T1000 (cell line): ENCODE measurements at places on chromosomes 16 and 17.

DNA sequence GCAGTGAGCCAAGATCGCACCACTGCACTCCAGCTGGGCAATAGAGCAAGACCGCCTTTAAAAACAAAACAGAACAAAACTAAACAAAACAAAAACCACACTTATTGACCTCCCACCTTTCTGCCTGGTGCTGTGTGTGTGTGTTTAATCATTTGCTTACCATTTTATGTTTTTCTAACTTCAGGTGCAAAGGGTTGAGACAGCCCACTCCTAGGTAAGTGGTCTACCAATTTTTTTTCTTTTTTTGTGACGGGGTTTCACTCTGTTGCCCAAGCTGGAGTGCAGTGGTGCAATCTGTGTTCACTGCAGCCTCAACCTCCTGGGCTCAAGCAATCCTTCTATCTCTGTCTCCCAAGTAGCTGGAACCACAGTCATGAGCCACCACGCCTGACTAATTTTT lies 65.8 kb downstream of the SALL1 start:
- DNase-seq, result no peak

DNA sequence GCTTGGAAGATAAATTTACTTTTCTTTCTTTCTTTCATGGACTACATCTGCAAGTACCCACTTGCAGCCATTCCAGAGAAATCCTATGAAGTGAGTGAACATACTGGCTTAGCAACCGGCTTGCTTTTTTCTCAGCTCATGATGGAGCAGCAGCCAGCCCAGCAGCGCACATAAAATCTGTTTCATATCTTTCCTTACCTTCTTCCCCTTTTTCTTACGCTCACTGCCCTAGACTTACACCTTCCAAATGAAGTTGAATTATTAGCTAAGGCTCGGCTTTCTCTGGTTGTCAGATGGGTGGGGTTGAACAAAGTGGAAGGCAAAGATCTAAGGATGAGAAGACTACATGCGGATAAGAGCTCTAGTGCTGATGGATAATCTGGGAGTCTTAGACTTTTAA lies 13.9 kb upstream of the ABCA8 start:
- DNase-seq, result no peak

DNA sequence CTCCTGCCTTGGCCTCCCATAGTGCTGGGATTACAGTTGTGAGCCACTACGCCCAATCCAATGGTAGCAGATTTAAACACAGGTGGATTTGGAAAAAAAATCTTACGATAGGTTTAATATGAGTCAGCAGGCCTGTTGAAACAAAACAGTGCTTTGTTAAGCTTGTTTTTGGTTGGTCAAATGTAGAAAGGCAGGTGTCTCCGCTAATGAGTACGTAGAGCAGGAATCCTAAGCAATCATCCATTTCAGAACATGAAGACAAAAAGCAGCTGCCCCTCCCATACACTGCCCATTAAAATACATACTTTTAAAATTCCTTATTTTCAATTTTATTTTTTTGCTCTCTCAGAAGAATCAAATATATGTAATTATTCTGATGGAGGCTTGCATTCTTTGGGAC lies 1.9 kb upstream of the WWOX start:
- DNase-seq, result no peak

DNA sequence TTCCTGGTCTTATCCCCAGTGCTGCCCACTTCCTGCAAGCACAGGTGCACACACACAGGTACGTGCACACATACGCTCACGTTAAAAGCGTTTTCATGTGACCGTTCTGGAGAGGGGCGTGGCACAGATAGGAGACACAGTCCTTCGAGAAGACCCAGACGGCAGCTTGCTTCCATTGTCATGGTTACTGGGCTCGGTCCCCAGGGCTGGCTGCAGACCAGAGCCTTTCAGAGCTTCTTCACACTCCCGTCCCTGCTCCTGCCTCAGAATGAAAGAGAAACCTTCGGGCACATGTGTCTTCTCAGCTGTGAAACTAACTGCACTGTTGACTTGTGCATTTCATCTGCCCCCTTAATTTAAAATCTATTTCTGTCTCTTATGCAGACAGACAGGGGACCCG lies 154.2 kb downstream of the PITPNC1 start:
- DNase-seq, result no peak

DNA sequence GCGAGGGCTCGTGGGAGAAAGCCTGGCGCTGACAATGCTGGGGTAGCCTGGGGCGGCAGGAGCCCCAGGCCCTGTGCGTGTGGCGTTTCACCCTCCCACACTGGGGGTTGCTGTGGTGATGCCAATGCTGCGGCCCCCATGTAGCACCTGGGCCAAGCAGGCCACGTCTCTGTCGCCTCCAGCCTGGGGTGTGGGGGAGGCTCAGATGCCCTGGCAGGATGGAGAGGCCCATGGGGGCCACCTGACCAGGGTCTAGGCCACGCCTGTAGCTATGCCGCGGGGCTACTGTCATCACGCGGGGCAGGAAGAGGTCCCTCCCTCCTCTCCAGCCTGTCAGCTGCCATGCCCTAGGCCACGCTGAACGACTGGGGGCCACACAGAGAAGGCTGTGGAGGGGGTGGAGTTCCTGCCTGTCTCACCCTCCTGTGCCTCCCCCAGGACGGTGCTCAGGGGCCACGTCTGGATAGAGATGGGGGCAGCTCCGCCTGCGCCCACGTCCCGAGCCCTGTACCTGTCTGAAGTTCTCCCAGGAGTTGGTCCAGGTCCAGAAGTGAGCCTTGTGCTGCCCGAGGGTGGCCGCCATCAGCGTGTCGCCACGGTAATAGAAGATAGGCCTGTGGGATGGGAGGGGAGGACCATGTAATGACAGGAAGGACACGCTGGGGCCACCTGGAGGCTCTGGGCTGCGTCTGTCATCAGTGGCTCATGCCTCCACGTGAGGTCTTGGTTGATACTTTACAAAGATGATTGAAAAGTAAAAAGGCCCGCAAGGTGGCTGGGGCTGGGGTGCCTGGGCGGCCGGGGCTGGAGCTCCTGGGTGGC lies 12.7 kb upstream of the APRT start:
- DNase-seq, result no peak

GRCh38 chr16:2744711-2745110 lies 7.7 kb upstream of the SRRM2 start:
- no peak for DNase-seq

DNA sequence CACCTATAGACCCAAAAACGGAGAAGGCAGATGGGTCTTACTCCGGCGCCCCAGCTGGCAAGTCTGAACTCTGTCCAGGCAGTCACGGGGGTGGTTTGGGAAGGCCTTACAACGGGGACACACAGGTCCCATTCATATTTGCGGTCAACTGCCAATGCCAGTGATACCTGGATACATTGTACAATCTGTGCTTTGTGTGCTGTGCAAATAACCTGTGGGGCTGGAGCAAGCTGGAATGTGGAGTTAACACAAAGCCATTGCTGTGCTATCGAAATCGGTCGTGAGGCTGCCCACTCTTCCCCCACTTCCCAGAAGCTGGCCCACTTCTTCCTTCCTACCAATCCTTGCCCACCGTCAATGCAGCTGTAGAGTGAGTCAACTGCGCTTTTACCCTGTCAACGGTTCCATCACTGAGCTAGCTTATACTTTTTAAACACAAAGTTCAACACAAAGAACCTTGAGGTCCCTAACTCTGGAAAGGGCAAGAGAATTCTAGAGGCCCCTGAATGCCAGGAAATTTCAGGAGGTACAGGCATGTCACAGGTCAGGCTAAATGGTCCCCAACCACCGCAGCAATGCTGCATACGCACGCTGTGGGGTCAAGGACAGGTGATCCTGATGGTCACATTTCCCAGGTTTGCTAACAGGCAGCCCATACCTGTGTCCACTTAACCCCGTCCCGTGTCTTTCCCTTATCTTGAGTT lies 122.8 kb downstream of the ZFHX3 start:
- DNase-seq, result no peak

DNA sequence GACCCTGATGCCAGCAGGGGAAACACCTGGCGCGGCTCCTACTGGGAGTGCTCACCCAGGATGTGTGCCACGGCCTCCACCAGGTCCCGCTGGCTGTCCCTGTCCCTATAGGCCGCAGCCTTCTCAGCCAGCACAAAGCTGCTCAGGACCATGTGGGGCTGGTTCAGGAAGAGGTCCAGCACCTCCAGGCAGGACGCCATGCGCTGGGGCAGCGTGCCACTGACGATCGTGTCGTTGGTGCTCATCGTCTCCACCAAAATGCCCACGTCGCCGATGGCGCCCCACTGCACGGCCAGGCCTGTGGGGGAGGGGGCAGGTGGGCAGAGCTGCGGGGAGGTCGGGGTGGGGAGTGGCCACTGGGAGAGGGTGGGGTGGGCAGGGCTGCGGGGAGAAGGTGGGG lies 15.9 kb upstream of the DUS1L start:
- DNase-seq, result no peak

- no peak for DNase-seq
Measured at GRCh38 chr17:45301674-45302073, 15.1 kb downstream of the MAP3K14 start.

DNA sequence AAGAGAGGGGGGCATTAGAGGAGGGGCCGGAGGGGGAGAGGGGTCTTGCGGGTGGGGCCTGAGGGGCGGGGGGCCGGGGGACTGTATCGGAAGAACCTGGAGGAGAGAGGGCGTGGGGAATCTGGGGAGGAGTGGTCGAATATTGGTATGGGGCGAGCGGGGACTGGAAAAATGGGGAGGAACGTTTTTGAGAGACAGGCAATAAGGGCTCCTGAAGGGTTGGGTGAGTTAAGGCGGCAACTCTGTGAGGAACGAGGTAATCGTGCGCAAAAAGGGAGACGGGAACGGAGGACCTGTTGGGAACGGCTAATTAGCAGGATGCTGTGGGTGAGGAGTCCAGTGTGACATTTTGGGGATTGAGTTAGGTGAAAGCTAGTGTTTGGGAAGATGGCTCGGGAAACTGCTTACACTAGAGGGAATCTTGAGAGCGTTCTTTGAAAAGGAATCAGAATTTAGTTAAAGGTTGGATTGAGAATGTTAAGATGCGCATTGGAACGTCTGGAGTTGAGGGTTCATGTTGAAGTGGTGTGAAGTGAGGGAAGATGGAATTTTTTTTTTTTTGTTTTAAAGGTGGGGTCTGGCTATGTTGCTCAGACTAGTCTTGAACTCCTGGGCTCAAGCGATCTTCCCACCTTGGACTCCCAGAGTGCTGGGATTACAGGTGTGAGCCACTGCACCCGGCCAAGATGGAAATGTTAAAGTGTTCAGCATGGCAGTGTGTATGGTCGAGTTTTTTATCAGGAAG lies 662 bp downstream of the WIPF2 start:
- peak; percentile 57 for DNase-seq

DNA sequence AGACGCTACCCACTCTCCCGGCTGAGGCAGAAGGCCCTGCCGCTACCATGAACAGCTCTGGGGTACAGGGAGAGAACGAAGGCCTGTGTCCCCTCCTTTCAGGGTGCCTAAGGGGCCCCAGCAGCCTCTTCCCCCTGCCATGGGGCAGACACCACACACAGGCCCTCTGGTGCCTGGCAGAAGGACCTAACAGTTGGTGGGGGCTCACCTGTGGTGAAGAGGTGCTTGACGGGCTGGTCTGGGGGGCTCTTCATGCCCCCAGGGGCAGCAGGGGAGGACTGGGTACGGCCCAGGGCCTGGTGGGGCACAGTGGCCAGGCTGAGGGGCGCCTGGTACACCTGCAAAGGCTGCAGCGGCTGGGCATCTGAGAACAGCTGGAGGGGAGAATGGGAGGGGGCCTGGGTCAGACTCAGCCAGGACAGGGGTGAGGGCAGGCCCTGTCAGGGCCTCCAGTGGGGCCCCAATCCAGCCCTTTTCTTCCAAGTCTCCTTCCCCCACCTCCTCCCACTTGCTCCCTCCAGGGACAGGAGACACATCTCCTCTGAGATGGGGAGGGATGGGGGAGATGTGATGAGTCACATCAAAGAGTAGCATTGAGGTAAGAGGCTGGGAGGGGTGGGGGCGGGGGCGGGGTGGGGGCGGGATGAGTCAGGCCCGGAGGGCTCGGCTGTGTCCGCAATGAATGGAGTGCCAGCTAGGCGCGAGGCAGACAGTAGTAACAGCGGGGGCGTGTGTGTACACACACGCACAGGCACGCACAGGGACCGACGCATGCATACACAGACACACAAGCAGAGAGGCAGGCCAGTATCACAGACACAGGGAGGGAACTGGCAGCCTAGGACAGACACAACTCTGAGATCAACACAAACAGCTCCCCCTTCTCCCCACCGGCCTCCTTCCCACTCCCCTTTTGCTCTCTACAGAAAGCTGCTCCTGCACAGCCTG lies 16.1 kb downstream of the G6PC3 start:
- DNase-seq, result peak; percentile 87

GRCh38 chr16:89629827-89630610 lies 16.6 kb downstream of the DPEP1 start:
- no peak for DNase-seq

- DNase-seq, result peak; percentile 97
Measured at GRCh38 chr16:28846080-28846932, at the start of gene TUFM. Gene TUFM, minus strand, starts transcription at chr16:28846348. Its CDS starts 79 bp downstream, at chr16:28846269.

DNA sequence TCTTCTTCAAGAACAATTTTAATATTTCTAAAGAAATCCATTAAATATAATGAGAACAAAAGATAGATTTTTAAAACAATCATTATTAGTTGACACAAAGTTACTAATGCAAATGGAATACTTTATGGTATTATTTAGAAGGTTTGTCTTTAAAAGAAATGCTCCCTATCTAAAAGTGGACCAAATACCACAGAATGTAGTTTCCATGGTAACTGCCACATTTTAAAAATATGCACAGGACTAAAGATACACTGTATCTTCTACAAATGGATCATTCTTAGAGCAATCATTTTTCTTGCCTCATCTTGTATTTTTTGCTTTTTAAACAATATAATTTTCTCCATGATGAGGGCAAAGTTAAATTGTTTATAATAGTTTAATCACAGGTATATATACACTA lies 296.0 kb downstream of the CEP112 start:
- DNase-seq, result no peak

DNA sequence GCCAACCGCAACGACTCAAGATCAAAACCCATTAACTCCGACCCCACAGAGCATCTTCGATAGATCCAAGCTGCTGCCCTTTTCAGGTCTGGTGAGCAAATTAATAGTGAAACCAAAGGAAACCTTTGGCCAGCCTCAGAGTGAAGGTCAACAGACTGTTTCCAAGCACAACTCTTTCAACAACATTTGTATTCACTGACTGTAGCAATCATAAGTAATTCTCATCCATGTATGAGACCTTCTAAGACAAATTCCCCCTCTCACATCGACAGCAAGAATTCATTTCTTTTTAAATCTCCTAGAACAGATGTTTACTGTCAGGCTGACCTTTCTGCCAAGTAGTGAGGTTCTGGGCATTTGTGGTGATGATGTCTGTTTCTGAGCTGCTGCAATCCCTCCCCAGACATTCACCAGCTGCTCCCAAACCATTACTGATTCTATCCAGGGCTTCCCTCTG lies 64.2 kb downstream of the SLC39A11 start:
- DNase-seq, result no peak

DNA sequence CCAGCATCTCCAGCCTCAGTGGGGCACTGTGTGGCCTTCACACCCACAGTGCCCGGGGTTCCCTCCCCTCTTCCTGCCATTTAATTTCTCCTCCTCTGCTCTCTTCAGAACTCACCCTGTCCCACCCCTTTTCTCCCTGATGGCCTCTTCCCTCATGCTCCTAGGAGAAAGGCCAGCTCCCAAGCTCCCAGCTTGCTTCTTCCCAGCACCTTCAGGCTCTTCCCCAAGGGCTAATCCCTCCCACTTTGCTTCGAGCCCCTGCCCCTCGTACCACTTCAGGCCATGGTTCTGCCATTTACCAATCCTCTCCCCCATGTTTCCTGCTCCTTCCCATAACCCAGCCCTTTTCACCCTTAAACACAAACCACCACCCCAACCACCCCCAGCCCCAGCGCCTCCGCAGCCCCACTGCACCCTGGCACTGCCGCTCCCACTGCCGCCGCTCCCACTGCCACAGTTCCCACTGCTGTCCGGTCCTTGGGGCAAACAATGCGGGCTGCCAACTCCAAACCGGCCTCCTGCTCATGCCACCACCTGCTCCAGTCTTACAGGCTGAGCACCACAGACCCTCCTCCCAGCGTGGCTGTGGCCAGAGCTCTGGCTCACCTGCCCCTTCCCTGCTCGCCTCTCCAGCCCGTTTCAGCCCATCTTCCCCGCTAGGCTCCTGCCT lies 28.6 kb downstream of the ADAM11 start:
- no peak for DNase-seq
